Substantia nigra (tissue), 51 donors: ENCODE measurements at places on chromosomes 5 and 9.

- DNase-seq: no peak
Observed at GRCh38 chr5:60851626-60852025, 7.6 kb upstream of the ELOVL7 start.

- DNase-seq: no peak
Observed at GRCh38 chr5:141486091-141486490, 1.3 kb downstream of the PCDHGC4 start.

DNA sequence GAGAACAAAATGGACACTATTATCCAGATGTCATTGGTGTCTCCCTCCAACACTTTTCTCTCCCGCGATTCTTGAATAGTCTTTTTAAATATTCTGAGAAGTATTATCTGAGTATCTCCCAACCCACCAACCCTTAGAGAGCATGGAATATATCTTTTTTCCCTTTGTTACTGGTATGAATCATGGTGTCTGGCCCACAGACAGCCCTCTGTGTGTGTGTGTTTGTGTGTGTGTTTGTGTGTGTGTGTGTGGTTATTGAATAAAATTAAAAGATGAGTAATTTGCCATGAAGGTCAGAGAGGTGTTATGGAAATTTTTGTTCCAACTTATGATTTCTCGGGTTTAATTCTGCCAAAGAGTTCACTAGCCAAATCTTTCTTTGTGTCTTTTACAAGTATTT is 47.7 kb downstream of the CAMK4 start:
- DNase-seq: no peak

DNA sequence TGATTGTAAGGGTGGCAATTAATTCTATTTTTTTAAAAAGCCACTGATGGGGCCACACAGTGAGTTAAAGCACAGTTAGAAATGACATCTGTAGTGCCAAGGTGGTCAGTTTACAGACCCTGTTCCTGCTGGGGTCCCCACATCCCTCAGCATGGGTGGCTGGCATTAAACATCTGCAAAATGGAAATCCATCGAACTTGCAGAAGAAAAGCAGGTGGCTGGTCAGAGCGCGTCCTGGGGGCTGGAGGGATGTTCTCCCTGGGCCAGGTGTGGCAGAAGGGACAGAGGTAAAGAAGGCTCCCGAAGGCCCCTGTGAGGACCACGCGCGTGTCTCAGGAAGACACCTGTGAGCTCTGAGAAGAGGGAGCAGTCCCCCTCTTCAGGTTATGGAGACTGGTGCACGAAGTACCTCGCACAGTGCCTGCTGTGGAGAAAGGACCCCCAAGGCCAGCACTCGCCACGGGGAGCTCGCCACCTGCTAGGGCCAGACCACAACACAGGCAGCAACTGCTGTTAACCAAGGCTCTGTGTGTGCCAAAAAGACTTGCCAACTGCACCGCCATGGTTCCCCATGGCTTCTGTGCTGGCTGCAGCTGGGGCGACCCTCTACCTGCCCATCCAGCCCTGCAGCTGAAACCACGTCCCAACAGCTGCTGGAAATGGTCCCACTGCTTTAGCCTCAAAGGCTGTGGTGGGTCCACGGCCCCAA is 65.2 kb downstream of the RASGEF1C start:
- no peak for DNase-seq

DNA sequence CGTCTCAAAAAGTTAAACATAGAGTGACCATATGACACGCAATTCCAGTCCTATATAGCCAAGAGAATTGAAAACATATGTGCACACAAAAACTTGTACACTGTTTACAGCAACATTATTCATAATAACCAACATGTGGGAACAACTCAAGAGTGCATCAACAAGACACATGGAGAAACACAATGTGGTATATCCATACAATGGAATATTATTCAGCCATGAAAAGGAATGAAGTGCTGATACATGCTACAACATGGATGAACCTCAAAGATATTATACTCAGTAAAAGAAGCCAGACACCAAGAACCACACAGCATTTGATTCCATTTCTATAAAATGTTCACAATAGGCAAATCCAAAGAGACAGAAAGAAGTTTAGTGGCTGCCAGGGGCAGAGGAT is 317.0 kb downstream of the NSG2 start:
- no peak for DNase-seq

GRCh38 chr5:170289764-170290163 is 7.8 kb downstream of the LCP2 start:
- no peak for DNase-seq

DNA sequence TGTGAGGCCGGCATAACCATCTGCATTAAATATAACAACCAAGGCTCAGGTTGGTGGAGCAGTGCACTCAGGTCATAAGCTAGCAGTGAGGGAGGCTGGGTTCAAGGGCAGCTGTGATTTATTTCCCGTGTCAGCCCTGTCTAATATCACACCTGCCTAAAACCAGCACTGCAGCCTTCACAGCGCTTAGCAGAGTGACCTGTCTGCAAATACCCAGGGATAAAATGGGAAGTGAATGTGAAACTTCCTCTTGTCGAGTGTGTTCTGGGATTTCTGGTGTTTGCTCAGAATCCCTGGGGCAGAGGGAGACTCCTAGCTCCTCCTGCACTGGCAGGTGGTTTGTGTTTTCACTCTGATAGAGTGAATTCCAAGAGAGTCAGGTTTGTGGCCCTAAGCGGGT is 57.5 kb downstream of the ZNF510 start:
- no peak for DNase-seq

DNA sequence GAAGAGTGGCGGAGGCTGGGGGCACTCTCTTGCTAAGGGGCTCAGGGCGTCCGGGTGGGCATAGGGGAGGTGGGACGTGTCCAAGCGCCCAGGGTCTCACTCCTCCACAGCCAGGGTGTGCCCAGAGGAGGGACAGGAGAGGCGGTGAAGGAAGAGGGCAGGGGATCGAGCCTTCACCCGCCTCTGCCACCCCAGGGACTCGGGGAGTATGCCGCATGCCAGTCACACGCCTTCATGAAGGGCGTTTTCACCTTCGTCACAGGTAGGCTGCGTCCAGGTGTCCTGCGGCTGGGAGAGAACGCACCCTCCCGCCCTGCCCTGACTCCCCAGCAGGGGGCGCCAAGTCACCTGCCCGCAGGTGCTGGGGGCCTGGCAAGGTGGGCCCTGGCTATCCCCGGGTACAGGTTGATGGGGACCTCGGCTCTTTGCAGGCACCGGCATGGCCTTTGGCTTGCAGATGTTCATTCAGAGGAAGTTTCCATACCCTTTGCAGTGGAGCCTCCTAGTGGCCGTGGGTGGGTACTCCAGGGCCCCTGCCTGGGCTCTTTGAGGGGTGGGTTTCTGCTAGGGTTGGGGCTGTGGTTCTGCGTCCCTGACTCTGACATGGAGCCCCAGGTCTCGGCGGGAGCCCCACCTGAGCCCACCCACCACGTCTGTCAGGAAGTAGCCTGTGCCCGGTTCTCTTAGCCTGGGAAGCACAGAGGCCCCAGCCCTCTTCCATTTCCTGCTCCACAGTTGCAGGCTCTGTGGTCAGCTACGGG is 552 bp downstream of the TMEM141 start:
- peak; percentile 64 for DNase-seq

DNA sequence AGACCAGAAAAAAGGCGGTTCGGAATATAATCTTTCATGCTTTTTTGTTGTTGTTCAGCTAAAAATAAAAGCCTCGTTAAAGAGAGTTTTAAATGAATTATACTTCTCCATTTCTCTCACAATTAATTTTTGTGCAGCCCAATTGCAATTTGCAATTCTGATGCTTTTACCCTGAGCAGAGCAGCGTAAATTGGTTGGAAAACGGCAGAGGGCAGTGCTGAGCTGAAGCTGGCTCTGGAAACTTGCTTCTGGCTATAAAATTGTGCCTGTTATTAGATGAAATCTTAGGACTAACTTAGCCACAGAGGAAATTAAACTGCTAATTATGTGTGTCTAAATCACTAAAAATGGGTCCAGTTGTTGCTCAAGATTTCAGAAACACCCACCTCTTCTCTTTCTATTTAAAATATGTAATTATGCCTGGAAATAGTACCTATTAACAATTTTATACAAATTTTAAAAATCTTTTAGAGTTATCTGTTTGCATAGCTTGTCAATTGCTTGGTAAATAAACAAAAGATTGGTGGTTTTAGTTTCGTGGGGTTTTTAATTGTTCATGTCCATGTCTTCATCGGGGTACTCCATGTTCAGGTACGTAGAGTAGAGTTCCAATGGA is 441.8 kb upstream of the TLE4 start:
- DNase-seq: no peak

DNA sequence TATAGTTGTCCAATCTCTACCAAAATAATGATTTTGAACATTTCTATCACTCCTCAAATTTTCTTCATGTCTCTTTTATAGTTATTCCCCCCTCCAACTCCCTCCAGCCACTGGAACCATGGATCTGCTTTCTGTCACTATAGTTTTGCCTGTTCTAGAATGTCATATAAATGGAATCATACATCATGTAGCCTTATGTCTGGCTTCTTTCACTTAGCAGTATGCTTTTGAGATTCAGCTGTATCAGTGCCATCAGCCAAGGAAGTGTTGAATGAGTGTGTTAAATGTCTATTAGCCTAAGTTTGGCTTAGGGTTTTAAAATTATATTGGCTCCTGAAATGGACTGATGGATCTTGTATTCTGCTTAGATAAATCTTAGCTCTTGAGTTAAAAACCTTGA is 36.0 kb downstream of the UBE2D2 start:
- no peak for DNase-seq

- DNase-seq: no peak
Observed at GRCh38 chr5:53170746-53171349, 61.3 kb upstream of the MOCS2 start.

DNA sequence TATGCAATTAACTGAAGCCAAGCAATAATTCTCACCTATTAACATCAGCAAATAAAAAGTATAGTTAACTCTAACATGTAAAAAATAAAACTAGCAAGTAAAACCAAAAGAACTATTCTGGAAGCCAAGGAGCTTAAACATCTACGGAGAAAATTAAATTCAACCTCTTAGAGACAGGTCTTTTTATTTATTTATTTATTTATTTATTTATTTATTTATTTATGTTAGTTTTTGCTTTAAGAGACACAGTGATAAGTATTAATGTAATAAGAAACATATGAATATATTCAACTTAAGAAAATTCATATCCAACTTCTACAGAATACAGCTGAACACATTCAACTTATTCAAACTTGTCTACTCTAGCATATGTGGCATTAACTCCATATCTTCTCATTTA is 472.1 kb upstream of the IZUMO3 start:
- DNase-seq: no peak

- no peak for DNase-seq
Observed at GRCh38 chr5:163790497-163790896, 285.1 kb downstream of the MAT2B start.

- DNase-seq: no peak
Observed at GRCh38 chr9:124436320-124436719, 13.9 kb upstream of the ADGRD2 start.

GRCh38 chr9:87343816-87344430 is 153.7 kb upstream of the DAPK1 start:
- no peak for DNase-seq

GRCh38 chr5:117623042-117623805 is 1048.6 kb upstream of the SEMA6A start:
- no peak for DNase-seq

DNA sequence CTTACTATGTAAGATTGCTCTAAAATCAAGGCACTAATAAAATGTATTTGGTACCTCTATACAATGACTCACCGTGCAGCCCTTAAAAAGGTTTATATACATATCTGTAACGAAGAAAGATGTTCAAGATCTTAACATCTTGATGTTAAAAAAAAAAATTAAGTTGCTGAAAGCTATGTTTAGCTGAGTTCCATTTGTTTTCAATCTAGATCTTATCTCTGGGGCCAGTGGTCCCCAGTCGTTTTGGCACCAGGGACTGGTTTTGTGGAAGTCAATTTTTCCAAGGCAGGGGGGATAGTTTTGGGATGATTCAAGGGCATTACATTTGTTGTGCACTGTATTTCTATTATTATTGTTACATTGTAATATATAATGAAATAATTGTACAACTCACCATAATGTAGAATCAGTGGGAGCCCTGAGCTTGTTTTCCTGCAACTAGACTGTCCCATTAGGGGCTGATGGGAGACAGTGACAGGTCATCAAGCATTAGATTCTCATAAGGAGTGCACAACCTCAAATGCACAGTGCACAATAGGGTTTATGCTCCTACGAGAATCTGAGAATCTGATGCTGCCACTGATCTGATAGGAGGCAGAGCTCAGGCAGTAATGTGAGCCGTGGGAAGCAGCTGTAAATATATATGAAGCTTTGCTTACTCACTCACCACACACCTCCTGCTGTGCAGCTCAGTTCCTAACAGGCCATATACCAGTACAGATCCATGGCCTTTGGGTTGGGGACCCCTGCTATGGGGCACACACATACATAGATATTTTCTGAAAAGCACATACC is 27.6 kb upstream of the TSLP start:
- no peak for DNase-seq

DNA sequence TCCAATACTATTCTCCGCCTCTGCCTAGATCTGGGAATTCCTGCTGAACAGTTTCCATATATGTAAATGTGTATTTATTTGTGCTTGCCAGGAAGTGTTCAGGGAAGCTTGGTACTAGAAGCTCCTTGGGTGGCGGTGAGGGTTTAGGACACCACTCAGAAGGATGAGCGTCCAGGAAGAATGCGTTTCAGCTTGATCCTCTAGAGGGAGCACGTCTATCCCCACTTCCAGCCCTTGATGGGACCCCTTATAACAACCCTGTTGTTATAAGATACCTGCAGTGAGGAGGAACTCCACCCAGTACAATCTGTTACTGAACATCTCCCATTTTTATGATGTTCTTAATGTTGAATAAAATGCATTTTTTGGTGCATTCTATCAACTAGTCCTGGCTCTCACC is 88.9 kb downstream of the CYFIP2 start:
- DNase-seq: no peak

GRCh38 chr5:148774313-148774712 is 52.1 kb upstream of the ADRB2 start:
- no peak for DNase-seq

DNA sequence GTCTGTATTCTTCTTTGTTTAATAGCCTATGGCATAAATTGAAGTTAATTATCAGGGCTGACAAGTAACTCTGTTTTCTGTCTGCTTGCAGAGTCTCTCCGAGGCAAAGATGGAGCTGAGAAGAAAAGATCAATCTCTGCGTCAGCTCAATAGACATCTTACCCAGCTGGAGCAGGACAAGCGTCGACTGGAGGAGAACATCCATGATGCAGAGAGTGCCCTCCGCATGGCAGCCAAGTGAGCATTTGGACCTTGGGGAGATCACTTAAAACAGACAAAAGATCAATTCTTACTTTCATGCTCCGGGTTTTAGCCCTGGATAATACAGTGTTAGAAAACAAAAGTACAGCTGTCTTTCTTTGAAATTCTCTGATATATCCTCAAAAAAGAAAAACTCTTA is 293.8 kb downstream of the CCDC171 start:
- DNase-seq: no peak

DNA sequence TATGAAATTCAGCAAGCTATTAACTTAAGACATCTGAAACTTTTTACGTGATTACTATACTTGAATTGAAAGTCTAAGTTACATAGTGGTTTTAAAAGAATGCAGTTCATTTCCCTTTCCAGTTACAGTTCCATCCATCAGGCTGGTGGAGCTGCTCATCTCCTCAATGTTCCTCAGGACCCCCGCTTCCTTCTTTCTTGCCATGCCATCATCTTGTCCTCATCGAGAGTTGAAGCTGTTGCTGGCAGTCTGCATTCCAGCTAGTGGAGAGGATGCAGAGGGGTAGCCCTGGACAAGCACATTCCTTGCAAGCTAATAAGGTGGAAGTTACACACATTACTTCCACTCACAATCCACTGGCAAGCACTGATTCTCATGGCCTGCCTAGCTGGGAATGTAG is 8.8 kb upstream of the RNF183 start:
- no peak for DNase-seq
